Activated T-cell treated with anti-CD3 and anti-CD28 coated beads for 24 hours (primary cell): ENCODE measurements at places on chromosomes 12 and 14.

DNA sequence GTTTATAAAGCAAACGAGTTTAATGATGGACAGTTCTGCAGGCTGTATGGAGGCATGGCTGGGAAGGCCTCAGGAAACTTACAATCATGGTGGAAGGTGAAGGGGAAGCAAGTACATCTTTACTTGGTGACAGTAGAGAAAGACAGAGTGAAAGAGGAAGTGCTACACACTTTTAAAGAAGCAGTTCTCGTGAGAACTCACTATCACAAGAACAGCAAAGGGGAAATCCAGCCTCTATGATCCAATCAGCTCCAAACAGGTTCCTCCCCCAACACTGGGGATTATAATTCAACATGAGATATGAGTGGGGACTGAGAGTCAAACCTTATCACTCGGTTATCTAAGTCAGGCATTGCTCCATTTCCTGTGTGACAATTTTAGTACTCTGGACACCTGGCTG, 189.9 kb upstream of the CNTN1 start:
- DNase-seq, result no peak

GRCh38 chr14:61750708-61751474, 11.3 kb upstream of the SNAPC1 start:
- peak; percentile 70 for DNase-seq

DNA sequence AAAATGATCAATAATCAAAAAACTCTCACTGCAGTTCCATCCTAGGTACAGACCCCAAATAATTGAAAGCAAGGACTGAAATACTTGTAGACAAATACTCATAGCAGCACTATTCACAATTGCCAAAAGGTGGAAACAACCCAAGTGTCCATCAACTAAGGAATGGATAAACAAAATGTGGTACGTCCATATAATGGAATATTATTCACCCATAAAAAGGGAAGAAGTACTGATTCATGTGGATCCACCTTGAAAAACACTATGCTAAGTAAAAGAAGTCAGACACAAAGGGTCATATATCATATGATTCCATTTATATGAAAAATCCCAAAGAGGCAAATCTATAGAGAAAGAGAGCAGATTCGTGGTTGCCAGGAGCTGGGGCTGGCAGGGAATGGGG, 202.8 kb downstream of the KSR2 start:
- DNase-seq, result no peak

GRCh38 chr14:22506778-22507351, 82.2 kb downstream of the DAD1 start:
- no peak for DNase-seq

GRCh38 chr12:115916910-115917668, 360.4 kb downstream of the MED13L start:
- DNase-seq, result peak; percentile 60

DNA sequence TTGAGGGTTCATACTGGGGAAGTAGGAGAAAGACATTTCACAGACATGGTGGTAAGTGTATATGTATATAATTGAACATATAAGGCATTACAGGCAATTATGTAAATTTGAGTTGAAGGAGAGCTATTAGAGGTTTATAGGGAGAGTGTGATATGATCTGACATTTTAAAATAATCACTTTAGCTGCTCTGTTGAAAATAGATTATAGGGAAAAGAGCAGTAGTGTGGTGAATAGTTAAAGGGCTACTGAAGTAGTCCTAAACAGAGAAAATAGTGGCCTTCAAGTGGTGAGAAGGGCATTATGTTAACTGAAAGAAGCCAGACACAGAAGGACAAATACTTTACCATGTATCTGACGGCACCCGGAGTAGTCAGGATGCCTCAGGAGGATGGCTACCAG, 234.2 kb downstream of the SLC41A2 start:
- no peak for DNase-seq

DNA sequence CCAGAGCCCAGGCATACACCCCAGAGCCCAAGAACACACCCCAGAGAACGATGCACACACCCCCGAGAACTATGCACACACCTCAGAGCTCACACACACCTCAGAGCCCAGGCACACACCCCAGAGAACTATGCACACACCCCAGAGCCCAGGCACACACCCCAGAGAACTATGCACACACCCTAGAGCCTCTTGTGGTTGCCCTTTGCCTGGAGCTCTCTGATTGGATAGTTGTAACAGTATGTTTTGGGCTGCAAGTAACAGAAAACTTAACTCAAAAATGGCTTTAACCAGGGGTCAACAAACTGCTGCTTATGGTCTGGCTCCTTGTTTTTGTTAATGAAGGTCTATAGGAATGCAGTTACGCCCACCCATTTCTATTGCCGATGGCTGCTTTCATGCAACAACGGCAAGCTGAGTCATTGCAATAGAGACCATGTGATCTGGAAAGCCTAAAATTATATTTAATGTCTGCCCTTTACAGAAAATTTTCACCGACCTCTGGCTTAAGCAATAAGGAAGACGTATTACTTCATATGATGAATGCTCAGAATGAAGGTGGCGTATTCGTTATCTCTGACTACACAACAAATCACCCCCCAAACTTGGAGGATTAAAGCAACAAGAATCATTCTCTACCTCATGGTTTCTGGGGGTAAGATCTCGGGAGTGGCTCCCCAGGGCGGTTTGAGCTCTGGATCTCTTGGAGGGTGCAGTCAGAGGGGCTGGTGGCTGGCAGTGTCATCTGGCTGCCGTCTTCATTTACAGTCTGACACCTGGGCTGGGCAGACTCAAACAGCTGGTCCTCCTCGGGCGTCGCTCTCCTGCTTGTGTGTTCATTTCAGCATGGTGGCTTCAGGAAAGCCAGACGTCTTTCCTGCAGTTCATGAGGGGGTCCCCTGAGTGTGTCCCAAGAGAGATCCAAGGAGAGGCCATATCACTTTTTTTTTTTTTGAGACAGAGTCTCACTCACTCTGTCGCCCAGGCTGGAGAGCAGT, 66.3 kb upstream of the NCOR2 start:
- no peak for DNase-seq

DNA sequence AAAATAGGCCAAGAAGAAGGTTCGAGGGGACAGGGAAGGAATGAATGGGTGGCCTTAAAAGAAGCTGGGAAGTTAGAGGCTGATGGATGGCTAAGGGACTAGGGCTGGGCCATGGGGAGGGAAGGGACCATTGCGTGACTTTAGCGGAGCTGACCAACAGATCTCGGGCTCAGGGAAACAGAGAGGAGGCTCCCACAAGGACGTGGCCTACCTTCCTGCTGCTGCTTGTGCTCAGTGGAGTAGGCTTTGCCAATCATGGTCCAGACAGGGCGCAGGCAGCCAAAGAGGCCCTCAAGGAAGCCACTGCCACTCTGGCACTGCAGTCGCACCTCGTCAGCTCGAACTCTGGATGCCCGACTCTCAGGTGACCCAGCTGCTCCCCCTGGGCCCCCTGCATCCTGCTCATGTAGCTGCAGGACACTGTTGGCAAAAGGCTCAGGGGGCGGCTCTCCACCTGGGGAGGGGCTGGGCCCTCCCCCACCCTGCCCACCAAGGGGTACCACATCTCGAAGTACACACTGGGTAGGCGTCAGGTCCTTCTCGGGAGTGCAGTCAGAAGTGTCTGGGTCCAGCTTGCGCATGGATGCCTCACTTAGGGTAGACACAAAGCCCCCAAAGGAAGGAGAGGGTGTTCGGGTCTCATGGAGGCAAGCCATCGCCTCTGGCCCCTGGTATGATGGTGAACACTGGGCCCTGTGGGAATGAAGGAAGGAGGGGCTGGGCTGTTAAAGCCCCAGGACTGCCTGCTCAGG, 12.3 kb downstream of the MAP3K12 start:
- DNase-seq, result no peak

GRCh38 chr12:66367015-66367667, 64.8 kb downstream of the HELB start:
- DNase-seq, result no peak

- DNase-seq, result no peak
These were observed 21.4 kb upstream of the ANKRD9 start for GRCh38 chr14:102530828-102531478.

DNA sequence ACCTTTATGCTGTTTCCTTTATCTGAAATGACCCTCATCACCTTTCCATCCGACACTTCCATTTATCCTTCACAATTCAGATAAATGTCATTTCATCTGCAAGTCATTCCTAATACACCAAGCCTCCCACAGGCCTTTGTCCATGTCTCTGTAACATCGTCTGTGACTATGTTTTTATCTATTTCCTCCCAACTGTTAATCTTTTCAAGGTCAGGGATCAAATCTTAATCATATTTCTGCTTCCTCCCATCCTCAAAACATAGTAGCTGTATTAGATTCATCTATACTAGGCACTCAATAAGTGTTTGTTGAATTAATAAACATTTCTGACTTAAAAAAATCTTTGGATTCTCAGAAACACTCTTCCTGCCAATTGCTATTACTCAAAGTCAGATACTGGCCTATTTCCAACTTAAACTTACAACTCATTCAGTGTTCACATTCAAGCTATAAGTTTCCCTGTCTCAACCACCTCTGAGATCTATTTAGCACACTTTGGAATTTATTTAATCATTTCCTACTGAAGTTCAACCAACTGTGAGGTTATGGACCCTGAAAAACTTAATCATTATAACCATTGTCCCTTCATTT, 100.2 kb upstream of the ALX1 start:
- DNase-seq, result no peak

- DNase-seq, result no peak
These were observed 69.3 kb downstream of the EEA1 start for GRCh38 chr12:92859650-92860386.

DNA sequence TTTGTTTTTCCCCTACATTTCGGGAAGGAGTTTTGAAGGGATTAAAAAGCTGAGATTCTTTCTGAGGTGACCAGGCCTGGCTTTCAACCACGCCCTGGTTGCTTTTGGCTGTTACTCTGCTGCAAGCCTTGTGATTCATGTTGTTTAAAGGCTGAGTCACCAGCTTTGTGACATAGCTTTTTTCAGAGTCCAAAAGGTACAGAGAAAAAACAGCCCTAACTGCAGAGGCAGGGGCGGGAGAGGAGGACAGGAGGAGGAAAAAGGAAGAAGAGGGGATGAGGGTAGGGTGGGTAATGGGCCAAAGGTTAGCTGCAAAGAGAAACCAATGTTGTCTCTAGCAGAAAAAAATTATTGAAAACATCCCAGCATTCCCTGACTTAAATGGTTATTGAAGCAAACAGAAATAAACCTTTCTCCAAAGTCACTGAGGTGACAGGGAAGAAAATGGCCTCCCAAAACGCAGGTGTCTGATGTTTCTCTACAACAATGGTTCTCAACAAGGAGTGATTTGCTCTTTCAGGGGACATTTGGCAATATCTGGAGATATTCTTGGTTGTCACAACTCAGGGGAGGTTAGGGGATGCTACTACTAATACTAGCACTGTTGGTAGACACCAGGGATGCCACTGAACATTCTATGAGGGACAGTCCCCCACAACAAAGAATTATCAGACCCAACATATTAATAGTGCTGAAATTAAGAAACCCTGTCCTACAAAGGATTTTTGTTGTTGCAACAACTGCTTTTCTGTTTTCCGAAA, 2.1 kb upstream of the UBC start:
- no peak for DNase-seq

DNA sequence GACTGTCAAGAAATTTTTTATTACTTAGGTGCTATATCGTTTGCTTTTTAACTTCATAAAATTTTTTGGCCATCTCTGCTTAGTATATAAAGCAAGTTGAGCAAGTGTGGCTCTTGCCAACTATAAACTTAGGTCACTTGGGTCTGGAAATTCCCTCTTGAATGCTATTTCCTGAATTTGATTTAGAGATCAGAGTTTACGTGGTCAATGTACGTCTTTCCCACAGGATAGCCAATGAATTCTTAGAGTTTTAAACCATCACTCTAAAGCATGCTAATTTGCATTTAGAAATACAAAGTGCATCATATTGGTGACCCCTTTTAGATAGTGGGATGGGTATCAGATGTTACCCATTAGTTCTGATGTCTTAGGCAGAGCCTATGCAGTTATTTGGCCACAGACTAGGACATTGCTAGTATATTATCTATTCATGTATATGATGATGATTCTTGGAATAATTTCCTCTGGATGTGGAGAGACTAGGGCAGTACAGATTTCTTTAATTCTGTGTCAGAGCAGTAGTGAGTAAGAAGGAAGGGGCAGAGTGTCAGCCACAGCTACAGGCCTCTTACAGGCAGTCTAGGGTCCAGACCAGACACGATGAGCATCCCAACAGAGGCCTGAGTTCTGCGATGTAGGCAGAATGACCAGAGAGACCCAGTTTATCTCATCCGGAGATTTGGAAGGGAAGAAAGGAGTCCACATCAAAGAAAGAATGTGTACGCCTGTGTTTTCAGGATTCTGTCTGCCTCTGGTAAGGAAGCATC, 30.3 kb downstream of the SCN8A start:
- DNase-seq, result no peak
